ENCODE measurements at places on chromosomes 5 and 9.

DNA sequence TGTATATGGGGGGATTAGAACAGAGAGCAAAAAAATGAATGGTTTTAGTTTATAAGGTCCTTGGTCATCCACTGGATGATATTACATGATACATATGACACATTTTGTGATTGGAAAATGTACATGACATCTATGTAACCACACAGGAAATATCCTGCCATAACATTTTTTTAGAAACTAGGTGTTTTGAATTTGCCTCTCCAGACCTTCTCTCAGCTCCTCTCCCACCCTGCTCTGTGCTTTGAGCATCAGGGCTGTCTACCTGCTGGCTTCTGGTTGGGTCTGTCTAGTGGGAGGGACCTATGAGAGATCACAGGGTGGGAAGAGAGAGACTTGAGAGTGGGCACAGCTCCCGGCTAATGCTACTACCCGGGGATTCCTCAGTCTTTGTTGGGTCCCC lies 24.4 kb downstream of the AKNA start:
- no peak for DNase-seq

DNA sequence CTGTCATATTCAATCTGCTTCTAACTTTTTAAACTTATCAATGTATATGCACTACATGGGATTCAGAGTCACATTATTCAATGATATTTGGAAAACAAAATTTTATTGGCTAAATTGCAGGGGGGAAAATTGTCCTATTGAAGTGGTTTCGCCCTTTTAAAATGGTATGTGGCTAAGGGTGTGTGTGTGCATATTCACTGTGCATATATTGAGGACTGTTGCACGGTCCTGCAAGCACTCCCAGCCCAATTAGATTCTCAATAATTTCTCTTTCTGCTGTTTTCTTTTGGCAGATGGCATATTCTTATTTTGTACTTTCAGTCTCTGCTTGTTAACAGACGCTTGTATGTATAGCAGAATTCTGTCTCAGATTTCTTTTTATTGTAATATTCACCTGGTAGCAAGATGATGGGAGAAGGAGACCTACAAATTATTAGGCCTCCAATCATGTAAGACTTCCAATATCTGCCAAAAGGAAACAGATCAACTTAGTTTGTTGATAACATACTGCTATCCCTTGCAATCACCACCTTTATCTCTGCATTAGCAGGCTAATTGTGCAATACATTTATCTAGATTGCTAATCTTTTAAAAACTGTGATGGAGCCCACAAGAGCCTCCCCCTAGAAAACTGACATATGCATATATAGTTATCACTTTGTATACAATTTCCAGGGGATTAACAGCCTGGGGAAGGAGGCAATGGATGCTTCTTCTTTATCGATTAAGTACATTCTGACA lies 411.5 kb downstream of the PLK2 start:
- no peak for DNase-seq

DNA sequence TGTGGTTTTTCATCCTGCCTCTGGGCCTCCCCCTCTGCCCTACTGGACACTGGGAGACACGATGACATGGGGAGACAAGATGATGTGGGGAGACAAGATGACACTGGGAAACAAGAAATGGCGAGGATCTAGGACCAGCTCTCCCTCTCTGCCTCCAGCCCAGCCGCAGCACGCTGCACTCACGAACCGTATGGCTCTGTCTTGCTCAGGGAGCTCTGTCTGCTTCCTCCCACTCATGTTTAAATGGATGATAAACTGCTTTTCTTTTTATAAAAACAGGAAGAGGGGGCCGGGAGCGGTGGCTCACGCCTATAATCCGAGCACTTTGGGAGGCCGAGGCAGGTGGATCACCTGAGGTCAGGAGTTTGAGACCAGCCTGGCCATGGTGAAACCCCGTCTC lies 73.7 kb downstream of the SPATA31D1 start:
- DNase-seq, result no peak

GRCh38 chr5:73280821-73281746 lies 108.1 kb downstream of the TMEM174 start:
- no peak for DNase-seq

DNA sequence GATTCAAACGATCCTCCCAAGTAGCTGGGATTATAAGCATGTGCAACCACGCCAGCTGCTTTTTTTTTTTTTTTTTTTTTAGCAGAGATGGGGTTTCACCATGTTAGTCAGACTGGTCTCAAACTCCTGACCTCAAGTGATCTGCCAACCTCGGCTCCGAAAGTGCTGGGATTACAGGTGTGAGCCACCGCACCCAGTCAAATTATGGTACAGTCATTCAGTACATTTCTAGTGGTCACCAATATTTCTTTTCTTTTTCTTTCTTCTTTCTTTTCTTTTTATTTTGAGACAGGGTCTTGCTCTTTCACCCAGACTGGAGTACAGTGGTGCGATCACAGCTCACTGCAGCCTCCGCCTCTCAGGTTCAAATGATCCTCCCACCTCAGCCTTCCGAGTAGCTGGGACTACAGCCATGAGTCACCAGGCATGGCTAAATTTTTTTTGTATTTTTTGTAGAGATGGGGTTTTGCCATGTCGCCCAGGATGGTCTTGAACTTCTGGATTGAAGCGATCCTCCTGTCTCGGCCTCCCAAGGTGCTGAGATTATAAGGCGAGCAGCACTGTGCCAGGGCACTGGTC lies 25.4 kb upstream of the DCP2 start:
- DNase-seq, result no peak

DNA sequence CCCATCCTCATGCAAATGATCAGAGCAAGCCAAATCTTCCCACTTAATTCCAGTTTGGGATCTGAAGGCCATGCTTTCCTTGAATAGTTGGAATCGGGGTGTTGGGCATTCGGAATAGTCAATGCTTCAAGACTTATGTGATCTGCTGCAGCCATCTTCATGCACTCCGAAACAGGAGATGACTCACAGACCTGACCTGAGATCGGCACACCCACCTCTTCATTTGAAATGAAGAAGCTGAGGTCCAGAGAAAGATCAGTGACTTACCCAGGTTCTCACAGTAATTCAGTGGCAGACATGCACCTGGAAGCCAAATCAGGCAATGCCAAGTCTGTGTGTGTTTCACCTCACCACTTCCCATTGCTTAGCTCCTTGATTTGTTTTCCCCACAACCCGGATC lies 33.0 kb downstream of the FOXD1 start:
- no peak for DNase-seq

DNA sequence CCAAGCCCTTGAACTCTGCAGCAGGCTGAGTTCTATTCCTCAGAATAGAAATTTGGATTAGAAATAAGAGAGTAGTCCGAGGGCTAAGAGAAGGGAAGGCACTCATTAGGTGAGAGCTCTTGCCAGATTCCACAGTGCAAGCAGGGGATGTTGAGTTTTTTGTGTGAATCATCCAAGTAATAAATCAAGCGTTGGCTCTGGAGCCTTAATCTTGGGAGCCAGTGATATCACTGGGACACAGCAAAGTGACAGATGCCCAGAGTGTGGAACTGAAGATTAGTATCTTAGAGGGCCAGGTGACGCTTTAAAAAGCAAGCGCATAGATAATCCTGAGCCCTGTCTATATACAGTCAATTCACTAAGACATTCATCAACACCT lies 60.3 kb downstream of the FOXD1 start:
- DNase-seq, result no peak

- no peak for DNase-seq
Measured at GRCh38 chr9:132283863-132284262, 70.9 kb downstream of the SETX start.
